Spinal cord (tissue), 10 donors: ENCODE measurements at places on chromosomes 4 and X.

GRCh38 chr4:175787546-175787945 is 24.5 kb downstream of the GPM6A start:
- H3K4me3 ChIP-seq: no peak overlapping the region
- DNase-seq: peak; percentile 64
- no peak overlapping the region for H3K27ac ChIP-seq
- no peaks in the 10 kb centered on the region for H3K36me3 ChIP-seq
- peaks cover 3% of the 10 kb centered on the region for H3K4me1 ChIP-seq
- H3K27me3 ChIP-seq: no peaks in the 10 kb centered on the region

GRCh38 chrX:114906984-114907510 is 110.4 kb downstream of the IL13RA2 start:
- no peak for DNase-seq
- H3K27me3 ChIP-seq: peaks cover 12% of the 10 kb centered on the region
- H3K4me3 ChIP-seq: no peak overlapping the region
- no peaks in the 10 kb centered on the region for H3K4me1 ChIP-seq
- H3K36me3 ChIP-seq: no peaks in the 10 kb centered on the region
- no peak overlapping the region for H3K27ac ChIP-seq

DNA sequence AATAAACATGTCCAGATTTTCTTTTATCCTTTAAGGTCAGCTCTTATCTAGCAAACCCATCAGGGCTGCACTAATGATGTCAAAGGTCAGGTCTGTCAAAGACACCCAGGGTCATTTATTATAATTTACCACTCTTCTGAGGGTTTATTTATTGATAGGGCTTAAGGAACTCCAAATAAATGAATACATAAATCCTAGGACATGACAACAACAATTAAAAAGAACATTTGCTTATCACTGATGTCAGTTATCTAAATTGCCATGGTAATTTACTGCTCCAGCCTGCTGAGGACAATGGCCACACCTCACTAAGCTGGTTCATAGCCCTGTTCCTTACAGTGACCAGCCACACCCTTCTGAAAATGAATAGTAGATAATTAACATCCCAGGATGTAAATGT is 317.1 kb downstream of the UNC5C start:
- no peaks in the 10 kb centered on the region for H3K36me3 ChIP-seq
- H3K27ac ChIP-seq: no peak overlapping the region
- no peak overlapping the region for H3K4me3 ChIP-seq
- H3K27me3 ChIP-seq: no peaks in the 10 kb centered on the region
- H3K4me1 ChIP-seq: peaks cover 3% of the 10 kb centered on the region
- no peak for DNase-seq

DNA sequence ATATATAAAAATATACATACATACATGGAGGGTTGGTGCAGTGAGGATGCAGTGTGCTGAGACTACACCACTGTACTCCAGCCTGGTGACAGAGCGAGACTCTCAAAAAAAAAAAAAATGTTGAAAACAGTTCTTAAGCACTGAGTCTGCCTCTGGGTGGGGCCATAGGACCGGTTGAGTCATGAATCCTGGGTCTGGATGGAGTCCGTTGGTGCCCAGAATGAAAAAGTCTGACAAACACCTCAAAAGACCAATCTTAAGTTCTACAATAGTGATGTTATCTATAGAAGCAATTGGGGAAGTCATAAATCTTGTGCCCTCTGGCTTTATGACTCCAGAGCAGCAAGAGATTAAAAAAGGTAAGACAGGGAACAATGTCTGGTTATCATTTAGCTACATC is 70.4 kb downstream of the FGFBP1 start:
- H3K4me3 ChIP-seq: no peak overlapping the region
- no peaks in the 10 kb centered on the region for H3K4me1 ChIP-seq
- no peak for DNase-seq
- H3K36me3 ChIP-seq: no peaks in the 10 kb centered on the region
- H3K27ac ChIP-seq: no peak overlapping the region

GRCh38 chr4:116733370-116733769 is 352.0 kb downstream of the TRAM1L1 start:
- H3K27me3 ChIP-seq: no peaks in the 10 kb centered on the region
- no peaks in the 10 kb centered on the region for H3K4me1 ChIP-seq
- H3K4me3 ChIP-seq: no peak overlapping the region
- no peak overlapping the region for H3K27ac ChIP-seq
- no peak for DNase-seq

DNA sequence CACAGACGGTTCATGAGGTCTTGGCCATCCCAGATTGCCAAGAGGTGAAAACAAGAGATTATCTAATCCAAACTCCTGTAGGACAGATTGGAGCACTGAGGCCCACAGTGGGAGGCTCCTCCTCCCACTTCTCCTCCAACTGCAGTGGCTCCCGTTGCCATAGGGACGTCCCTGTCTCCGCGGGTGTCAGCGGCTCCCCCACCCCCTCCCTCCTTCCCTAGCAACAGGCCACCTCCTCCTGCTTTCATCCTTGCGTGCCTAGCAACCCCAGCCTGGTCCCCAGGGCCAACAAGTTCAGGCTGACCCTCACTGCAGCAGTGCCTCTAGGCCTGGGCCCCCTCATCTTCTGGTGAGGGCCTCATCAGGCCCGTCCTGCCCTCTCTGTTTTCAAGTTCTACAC is 6.8 kb upstream of the IQSEC2 start:
- no peak overlapping the region for H3K4me3 ChIP-seq
- H3K4me1 ChIP-seq: peaks cover 56% of the 10 kb centered on the region
- H3K27ac ChIP-seq: peak overlapping the region; percentile 72
- H3K36me3 ChIP-seq: no peaks in the 10 kb centered on the region
- DNase-seq: no peak

DNA sequence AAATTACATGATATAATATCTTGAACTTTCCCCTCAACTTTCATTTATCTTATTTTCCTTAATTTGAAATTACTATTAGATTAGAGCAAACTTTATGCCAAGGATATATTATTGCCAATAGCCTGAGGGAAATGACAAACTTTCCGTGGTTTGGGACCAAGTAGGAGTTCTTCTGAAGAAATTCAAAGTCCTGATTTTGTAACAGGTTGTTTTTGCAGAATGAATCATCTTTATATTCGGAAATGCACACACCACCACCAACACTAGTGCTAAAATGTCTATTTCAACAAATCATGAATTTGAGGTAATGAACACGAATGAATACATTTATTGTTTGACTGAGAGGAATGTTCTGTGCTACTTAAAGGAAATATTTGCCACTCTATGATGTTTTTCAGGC is 226.7 kb downstream of the GRIA2 start:
- H3K36me3 ChIP-seq: no peaks in the 10 kb centered on the region
- H3K27ac ChIP-seq: no peak overlapping the region
- no peaks in the 10 kb centered on the region for H3K4me1 ChIP-seq
- H3K4me3 ChIP-seq: no peak overlapping the region
